GM23338 (cell line): ENCODE measurements at places on chromosomes 6 and 20. TPM values are rescaled to one million over a fixed set of nuclear protein-coding genes. Genes with fewer than 3 reads are reported as not detected.
A peak's percentile ranks its signal among the peaks of the same experiment; 100 is the strongest.

GRCh38 chr6:7910298-7910653, 312 bp downstream of the TXNDC5 start:
- peak; percentile 16 for DNase-seq

DNA sequence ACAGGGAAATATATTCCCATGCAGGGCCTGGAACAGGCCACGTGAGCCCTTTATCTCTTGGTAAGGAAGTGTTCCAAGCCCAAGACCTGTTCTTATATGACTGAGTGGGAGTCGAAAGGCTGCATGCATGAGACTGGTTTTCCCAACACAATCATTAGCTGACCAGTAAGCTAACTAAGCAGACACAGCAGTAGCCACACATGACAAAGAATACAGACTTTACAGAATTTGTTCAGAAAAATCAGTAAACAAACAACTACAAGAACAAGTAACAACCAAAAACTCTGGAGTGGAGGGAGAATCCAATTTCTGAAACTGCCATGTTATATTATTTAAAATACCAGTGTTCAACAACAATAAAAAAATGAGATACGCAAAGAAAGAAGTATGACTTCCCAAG, 16.7 kb downstream of the BPIFA1 start:
- DNase-seq, result no peak

- no peak for DNase-seq
Measured at GRCh38 chr20:48705240-48706115, 122.3 kb downstream of the PREX1 start.

DNA sequence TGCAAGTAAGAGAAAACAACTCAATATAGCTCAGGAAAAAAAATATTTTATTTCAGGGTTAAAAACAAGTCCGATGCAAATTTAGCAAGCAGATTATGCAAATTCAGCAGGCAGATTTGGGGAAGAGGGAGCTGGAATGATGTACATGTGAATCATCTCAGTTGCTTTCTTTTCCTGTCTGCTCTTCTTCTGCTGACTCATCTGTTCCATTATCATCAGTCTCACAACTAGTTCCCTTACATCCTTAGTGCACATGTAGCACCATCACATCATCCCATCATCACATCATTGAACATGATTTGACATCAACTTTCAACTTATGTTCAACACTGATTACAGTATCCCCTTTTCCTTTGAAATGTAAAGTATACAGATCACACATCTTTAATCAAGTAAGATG, 11.5 kb upstream of the DEFB113 start:
- no peak for DNase-seq

GRCh38 chr20:47464380-47465101, 37.1 kb upstream of the NCOA3 start:
- DNase-seq, result peak; percentile 28

DNA sequence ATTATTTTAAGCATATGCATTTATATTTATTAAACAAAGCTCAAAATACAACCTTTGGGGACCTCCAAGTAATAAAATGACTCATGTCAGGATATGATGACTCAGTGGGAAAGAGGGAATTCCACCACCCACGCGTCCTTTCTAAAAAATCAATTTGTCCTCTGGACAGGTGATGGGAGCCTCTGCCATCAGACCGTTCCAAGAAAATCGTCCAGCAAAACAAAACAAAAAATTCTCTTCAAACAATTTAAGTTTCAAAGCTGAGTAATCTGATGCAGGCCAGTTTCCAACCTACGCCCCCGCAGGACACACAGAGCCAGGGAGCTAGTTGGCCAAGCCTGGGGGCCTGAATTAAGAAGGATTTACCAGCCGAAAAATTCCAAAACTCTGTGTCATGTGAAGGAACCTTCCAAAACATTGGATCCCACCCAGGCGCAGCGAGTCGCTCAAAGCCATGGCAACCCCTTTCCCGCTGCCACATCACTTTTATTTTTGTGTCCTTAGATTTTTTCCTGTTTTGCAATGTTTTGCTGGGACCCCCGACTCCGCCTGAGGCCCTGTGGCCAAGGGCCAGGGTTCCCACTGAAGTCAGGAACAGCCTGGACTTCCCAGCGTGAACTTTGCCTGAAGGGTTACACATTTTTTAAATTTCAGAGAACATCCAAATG, 95.3 kb downstream of the NFATC2 start:
- peak; percentile 23 for DNase-seq

DNA sequence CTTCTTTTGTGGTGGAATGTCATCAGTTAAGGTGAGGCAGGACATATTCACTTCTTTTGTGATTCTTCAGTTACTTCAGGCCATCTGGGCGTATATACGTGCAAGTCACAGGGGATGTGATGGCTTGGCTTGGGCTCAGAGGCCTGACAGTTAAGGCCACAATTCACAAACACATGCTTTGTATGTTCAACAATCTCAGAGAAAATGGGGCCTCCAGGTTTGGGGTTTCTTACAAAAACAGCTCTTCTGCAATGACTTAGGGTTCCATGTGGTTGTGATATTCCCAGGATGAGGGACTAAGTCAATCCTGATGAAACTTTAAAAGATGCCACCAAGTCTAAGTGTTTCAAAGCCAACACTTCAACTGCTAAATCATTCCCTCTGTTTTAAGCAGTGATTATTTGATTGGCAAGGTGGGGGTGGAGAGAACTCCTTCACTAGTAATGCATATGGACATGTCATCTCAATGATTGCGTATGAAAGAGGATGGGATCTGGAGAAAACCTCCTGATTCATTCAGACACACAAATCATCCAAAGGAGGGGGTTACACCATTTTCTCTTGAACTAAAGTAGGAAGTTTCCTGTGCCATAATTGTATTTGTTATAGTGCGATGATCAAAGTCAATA, 41.7 kb upstream of the HEY2 start:
- no peak for DNase-seq

DNA sequence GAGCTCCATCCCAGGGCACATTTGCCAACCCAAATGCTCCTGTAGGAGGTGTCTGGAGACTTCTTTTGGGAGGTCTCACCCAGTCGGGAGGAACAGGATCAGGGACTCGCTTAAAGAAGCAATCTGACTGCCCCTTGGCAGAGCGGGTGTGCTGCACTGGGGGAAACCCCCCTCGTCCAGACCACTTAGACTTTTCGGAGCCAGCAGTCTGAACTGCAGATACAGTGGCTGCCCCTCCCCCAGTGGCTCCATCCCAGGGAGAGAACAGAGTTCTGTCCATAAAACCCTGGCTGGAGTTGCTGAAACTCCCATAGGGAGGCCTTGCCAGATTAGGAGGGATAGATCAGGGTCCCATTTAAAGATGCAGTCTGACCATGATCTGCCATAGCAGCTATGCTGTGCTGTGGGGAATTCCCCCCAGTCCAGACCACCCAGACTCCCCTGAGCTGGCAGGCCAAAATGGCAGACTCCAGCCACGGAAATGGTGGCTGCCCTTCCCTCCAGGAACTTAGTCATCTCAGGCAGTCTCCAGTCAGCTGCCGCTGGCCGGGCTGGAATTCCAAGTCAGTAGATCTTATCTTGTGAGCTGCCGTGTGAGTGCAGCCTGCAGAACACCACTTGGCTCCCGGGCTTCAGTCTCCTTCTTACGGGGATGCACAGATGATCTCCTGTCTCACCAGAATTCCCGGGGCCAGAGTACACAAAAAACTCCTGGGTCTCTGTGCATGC, 278.1 kb upstream of the SASH1 start:
- DNase-seq, result no peak

- no peak for DNase-seq
Measured at GRCh38 chr20:49167811-49168507, 20.2 kb downstream of the STAU1 start.

DNA sequence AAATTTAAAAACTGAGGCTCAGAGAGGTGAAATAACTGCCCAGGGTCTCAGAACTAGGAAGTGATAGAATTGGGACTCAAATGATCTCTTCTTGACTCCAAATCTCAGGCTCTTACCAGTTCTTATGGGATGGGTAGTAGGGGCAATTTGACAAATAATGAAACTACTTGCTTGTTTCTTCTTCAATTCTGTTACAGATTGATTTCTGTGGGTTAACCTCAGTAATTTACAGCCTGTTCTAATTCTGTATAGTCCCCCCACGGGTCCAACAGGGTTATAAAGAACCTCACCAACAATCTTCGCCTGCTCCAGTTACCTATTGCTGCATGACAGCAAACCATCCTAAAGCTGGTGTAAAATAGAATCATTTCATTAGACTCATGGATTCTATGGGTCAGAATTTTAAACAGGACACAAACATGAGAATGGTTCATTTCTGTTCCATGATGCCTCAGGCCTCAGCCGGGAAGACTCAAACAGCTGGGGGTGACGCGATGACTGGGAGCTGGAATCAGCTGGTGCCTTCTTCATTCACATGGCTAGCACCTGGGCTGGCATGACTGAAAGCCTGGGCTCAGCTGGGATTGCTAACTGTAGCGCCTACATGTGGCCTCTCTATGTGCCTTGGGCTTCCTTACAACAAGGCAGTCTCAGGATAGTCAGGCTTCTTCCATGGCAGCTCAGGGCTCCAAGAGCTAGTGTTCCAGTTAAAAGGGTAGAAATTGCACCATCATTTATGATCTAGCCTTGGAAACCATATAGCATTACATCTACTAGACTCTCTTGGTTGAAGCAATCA, 6.6 kb upstream of the WFDC2 start:
- DNase-seq, result peak; percentile 50

DNA sequence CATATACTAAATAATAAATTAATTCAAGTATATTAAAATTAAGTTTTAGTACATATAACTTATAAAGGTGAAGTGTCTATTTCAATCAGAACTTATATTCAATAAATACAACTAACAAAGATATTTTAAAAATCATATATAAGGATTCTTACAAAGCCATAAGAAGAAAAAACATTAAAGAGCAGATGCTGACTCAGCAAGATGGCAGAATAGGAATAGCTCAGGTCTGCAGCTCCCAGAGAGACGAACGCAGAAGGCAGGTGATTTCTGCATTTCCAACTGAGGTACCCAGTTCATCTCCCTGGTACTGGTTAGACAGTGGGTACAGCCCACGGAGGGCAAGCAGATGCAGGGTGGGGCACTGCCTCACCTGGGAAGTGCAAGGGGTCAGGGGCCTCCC, 811.1 kb downstream of the EYS start:
- no peak for DNase-seq

DNA sequence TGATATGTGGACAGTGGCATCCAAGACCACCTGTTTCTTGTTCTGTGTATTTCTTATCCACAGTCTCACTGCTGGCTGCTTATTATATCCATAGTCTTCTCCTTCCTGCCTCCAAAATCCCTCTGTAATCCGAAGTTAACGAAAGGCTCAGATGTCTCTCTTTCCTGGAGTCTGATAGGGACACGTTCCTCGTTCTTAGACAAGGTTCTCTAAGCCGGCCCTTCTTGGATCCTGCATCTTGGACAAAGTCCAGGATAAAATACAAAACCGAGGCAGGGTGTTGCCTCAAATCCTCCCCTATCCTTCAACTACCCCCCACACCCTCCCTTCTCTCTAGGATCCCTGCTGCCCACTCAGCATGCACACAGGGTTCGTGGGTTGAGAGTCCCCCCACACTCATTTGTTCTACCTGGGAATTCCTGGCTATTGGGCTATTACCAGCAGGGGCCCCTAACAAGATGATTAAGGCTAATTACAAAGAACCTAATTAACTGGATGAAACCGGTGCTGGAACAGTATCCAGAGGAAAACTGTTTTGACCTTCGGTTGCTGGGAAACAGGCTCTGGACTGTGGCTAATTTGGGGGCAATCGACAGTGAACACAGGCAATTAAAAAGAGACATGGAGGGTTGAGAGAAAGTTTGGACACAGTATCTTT, 32.7 kb upstream of the MRPS10 start:
- DNase-seq, result no peak

DNA sequence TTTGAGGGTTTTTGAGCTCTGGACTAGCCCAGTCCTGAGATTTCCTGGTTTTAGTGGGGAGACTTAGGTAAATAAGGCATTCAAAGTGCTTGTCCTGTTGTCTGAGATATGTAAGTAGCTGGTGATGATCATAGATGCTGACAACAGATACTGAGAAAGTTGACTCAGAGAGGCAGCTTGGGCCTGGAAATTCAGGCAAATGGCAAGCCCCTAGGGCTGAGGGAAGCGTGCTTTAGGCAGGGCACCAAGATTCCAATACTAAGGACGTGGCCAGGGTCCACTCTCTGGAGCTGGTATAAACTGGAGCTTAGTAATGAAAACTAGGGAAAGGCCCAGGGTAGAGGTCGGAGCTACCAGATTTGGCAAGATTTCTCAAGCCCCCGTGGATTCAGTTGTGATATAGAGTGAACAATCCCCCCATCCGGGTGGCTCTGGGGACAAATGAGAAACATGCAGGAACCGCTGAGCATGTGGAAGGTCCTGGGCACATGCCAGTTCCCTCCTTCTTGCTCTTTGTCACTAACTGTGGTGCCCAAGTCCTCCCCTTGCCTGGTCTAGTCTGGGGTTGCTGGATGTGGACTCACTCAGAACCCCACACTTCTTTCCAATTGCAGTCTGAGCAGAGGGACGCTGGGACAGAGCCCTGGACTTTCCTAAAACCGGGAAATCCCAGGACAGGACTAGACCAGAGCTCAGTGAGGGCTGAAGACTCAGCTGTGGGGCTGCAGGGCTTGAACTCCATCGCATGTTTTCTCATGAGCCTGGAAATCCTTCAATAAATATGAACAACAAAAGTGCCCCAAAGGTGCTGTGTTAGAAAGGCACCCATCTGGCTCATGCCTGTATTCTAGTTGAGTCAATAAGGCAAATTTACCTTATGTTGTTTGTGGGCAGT, 10.3 kb downstream of the SLC22A3 start:
- DNase-seq, result no peak

DNA sequence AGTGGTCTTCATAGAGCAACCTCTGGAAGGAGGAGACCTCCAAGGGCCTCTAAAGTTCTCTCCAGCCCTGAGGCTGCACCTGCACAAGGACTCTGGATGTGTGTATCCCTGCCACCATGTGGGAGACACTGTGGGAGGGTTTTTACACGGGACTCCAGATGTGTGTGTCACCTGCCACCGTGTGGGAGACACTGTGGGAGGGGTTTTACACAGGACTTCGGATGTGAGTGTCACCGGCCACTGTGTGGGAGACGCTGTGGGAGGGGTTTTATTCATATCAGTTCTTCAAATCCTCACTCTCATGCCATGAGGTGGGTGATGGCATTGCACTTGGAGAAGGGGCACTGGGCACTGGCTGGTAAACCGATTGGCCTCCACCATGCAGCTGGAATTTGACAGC, 90.2 kb upstream of the SSTR4 start:
- DNase-seq, result no peak

GRCh38 chr6:98529364-98529763, 305.0 kb upstream of the POU3F2 start:
- peak; percentile 26 for DNase-seq

GRCh38 chr6:31497531-31498476, at the start of gene MICB:
MICB (plus strand) TSS chr6:31498145; CDS start chr6:31498194, 49 bp downstream.
- DNase-seq, result peak; percentile 99

SYNE1 gene
- polyA plus RNA-seq, result 2.1 and 3.9 TPM in 2 replicates

PRL gene
- not detected in 2 replicates for polyA plus RNA-seq

BFSP1 gene
- polyA plus RNA-seq, result 2.7 and 3.1 TPM in 2 replicates

THEMIS gene
- not detected in 2 replicates for polyA plus RNA-seq

SCGN gene
- polyA plus RNA-seq, result not detected in 2 replicates

SLC12A5 gene
- 8.4 and 9.8 TPM in 2 replicates for polyA plus RNA-seq
